CD4-positive, alpha-beta T cell (primary cell): ENCODE measurements at places on chromosomes 16 and 17.

GRCh38 chr17:4130715-4131114, 12.1 kb downstream of the ZZEF1 start:
- no peak for DNase-seq

- DNase-seq = no peak
These were observed 23.9 kb downstream of the SLC39A11 start for GRCh38 chr17:73068322-73069153.

DNA sequence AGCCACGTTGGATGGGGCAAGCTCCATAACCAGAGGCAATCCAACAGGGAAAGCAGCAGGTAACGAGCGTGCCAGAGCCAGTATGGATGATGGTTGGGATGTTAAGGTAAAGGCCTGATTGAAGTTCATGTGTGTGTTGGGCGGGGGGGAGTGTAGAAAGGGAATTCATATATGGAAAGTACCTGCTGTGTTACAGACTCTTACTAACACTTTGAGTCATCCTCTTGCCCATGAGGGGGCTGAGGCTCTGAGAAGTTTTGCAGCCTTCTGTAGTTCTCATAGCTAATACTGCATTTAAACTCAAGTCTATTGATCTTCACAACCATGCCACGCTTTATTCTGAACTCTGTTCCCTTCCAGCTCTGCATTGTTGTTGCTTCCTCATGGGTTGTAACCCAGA, 28.5 kb downstream of the SYCE1L start:
- no peak for DNase-seq

DNA sequence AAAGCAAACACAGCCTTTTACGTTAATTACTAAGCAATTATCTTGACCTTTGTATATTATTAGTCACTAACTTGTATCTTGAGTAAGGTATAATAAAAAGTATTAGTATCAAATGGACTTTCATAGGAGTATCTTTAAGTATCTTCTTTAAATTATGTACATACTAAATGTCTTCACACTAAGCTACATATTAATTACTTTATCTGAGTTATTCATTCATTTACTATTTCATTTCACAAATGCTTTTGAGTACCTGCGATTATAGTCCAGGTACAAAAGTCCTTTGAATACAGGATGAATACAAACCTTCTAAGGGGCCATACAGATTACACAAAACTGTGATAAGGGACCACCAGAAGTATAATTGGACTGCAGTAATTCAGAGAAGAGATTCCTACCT, 33.1 kb upstream of the CDR2 start:
- DNase-seq = no peak

- DNase-seq = no peak
These were observed 3.6 kb upstream of the UTS2R start for GRCh38 chr17:82367724-82368524.

DNA sequence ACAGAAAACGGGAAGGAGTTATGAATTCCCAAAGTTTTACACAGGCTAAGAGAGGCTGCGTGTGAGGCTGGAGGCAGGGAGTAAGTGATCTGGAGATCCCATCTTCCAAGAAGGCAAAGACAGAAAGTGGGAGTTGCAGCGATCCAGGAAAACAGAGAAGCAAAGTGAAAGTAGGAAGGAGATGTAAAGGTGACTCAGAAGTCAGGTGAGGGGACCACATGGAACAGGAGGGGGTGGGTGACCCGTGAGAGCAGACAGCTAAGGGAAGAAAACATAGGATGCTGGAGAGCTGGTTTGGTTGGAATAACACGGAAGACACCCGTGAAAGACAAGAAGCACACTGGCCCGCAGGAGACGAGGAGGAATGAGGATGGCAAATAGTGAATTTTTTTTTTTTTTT, 1.3 kb downstream of the ALOX12 start:
- no peak for DNase-seq

DNA sequence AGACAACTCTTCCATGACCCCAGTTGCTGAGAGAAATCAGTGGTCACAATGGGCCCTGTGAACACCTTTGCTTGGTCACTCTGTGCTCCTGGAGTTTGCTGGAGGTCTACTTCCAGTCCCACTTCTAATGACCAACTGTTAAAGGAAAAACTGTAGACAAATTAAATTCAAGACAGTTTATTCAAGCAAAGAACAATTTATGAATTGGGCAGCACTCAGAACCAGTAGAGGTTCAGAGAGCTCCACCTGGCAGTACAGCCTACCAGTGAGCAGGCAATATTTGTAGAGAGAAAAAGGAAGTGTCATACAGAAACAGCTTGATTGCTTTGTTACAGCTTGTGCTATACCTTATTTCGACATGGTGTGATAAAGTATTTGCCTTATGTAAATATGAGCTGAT, 116.5 kb downstream of the HS3ST3B1 start:
- DNase-seq = no peak

DNA sequence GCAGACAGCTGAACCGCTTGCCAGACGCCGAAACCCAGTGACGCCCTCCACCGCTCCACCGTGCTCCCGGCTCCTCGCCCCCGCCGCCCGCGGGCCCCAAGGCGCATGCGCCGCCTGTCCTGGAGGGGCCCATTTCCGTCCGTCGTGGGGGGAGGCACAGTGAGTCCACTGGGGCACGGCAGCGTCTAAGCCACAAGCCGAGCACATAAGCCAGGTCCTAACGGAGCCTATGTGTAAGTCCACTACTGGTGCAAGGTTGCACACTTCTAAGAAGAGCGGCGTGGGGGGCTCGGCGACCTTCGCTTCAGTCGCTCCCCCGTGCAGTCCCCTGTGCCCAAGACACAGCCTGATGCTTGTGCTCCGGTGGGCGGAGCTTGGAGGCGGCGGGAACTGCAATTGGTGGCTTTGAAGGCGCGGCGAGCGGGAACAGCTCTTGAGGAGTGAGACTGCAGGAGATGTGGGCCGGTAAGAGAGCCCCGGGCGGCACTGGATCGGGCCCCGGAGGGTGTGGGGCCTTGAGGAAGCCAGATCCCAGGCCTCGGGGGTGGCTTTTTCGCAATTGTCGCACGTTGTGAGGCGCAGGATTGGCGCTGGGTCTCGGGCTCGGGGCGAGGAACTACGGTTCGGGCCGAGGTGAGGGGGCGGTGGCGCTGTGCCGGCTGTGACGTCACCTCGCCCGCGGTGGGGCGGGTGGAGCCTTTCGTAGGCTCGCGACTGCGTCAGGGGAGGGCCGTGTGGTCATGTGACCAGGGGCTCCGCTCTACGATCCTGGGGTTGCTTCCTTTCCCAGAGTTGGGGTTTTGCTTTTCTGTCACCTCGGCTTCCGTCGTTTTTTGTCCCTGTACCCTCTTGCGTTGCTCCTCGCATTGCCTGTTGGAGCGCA, at the start of the genes CENPN and CMC2:
TSS of gene CENPN (plus strand) at position 402 of the 883 bp plus-strand sequence. CDS start 4,726 bp downstream, outside the sequence.
TSS of gene CMC2 (minus strand) at position 73 of the 883 bp plus-strand sequence. CDS start 9,491 bp downstream, outside the sequence.
- peak; percentile 98 for DNase-seq

DNA sequence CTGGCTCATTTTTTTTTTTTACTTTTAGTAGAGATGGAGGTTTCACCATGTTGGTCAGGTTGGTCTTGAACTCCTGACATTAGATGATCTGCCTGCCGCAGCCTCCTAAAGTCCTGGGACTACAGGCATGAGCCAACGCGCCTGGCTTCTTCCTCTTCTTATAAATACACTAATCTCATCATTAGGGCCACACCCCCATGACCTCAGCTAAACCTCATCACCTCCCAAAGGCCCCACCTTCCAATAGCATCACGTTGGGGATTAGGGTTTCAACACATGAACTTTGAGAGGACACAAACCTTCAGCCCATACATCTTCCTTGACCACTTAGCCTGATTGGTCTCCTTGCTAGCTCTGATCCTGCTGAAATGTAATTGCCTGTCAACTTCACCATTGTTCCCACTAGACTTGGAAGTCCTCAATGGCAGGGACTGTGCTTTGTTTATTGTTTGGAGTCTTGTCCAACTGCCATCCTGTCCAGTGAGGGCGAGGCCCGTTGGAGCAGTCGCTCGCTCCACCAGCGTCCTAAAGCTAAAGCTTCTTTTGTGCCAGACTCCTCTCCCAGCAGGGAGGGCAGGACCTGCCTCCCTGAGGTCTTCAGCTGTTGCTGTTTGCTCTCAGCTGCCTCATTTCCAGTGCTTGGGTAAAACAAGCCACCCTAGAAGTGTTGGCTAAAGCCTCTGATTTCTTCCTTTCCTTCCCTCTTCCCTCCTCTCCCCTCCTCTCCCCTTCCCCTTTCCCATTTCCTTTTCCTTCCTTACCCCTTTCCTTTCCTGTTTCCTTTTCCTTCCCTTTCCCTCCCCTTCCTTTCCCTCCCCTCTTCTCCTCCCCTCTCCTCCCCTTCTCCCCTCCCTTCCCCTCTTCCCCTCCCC, 85.3 kb downstream of the HAPSTR1 start:
- DNase-seq = no peak

DNA sequence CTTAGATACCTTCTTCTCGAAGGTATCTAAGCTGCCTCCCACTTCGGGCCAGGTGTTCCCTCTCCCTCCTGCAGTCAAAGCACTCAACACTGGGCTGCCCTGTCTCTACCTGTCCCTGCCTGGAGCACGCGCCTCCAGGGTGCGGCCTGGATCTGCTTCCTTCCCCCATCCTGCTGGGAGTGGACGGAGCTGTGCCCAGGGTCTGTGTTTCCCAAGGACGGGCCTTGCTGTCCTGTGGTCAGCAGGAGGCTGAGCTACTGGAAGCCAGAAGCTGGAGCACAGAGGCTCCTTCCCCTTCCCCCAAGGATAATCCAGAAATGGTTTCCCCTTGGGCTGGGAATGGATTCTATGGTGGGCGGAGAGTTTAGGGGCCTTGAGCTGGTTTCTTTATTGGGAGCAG, 16.7 kb downstream of the LLGL2 start:
- DNase-seq = no peak

DNA sequence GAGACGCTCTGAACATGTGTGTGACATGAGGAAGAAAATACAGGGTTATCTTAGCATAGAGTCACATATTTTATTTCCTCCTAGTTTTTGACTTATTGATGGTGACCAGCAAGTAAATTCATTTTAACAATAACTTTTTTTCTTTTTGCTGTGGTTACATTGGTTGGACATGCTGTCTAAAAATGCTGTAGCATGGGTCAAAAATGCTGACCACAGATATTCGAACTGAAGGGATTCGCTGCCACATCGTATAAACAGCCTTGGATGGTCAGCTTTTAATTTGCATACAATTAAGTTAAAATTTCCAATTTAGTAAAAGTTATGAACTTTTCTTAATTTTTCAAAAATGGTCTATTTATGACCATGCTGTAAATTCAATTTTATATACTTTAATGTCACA, 30.5 kb downstream of the RPGRIP1L start:
- no peak for DNase-seq

DNA sequence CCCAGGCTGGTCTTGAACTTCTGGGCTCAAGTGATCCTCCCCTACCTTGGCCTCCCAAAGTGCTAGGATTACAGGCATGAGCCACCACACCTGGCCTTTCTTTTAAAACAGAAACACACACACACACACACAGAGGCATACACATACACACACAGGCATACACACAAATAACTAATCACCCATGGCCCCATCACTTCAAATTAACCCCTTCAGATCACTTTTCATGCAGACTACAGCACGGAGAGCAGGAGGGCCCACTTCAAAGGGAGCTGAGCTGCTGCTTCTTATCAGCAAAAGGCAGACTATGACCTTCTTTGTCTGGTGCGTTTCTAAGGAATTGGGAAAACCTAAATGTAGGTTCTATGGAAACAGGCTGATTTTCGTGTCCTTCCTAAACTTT, 1.9 kb downstream of the CLCN7 start:
- DNase-seq = no peak

GRCh38 chr17:34384271-34384670, 21.2 kb upstream of the CCL1 start:
- DNase-seq = no peak

DNA sequence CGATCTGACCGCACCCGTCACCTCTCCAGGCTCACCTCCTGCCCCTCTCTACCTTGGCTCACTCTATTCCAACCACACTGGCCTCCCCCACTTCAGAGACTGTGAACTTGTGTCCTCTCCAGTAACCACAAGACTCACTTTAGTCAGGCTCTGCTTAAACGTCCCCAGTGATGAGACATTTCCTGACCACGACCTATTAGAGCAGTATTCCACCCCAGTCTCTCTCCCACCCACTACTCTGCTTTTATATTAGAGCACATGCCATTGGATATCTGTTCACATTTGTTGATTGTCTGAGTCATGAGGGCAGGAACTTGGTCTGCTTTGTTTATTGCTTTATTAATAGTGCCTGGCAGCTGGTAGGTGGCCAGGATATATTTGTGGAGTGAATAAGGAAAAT, 20.1 kb downstream of the COX11 start:
- no peak for DNase-seq
